Activated T-cell treated with anti-CD3 and anti-CD28 coated beads, Interleukin-2, amount 50 U/mL, for 4 hours (primary cell): ENCODE measurements at places on chromosomes 5 and 9. TPM values are rescaled to one million over a fixed set of nuclear protein-coding genes. Genes with fewer than 3 reads are reported as not detected.

The BRINP1 gene
- total RNA-seq, result not detected

The FPGS gene
- 137 TPM for total RNA-seq

The PLAC8L1 gene
- total RNA-seq, result 0.55 TPM

The RPL35 gene
- 2,385 TPM for total RNA-seq

The EPB41L4A gene
- 0.16 TPM for total RNA-seq

The PAEP gene
- total RNA-seq, result not detected

The MCTP1 gene
- 1.1 TPM for total RNA-seq

The TMOD1 gene
- 1.2 TPM for total RNA-seq

The SERINC5 gene
- 18.0 TPM for total RNA-seq

The PTGR1 gene
- 0.26 TPM for total RNA-seq

The THOC3 gene
- total RNA-seq, result 91.3 TPM

The FCN2 gene
- total RNA-seq, result not detected

The RAB3C gene
- not detected for total RNA-seq

The CBY3 gene
- not detected for total RNA-seq

The NUDT2 gene
- total RNA-seq, result 25.9 TPM

The TSLP gene
- 0.21 TPM for total RNA-seq

The CNTNAP3B gene
- total RNA-seq, result not detected

The DMRT3 gene
- not detected for total RNA-seq

The SLC6A19 gene
- not detected for total RNA-seq

The GPX3 gene
- total RNA-seq, result 0.47 TPM

The UHRF2 gene
- total RNA-seq, result 34.9 TPM

The IFNA21 gene
- not detected for total RNA-seq

The MZB1 gene
- 5.0 TPM for total RNA-seq

The SLCO6A1 gene
- total RNA-seq, result not detected

The OGN gene
- not detected for total RNA-seq

The IL3 gene
- 152 TPM for total RNA-seq

The FKBP15 gene
- total RNA-seq, result 25.9 TPM

The IFNB1 gene
- not detected for total RNA-seq

The WWC1 gene
- 1.7 TPM for total RNA-seq

The SPINK13 gene
- total RNA-seq, result not detected

The MAMDC2 gene
- not detected for total RNA-seq

The SEMA6A gene
- total RNA-seq, result 2.1 TPM

The PCDHGA5 gene
- 0.05 TPM for total RNA-seq

The ERCC6L2 gene
- 27.9 TPM for total RNA-seq

The SNCB gene
- not detected for total RNA-seq

The MRPL22 gene
- total RNA-seq, result 96.0 TPM

The XRCC4 gene
- total RNA-seq, result 8.7 TPM
